NCI-H1092 (cell line): ENCODE measurements at places on chromosomes 13 and 19.

- no peak for DNase-seq
Measured at GRCh38 chr13:73401769-73402168, 343.0 kb downstream of the KLF5 start.

DNA sequence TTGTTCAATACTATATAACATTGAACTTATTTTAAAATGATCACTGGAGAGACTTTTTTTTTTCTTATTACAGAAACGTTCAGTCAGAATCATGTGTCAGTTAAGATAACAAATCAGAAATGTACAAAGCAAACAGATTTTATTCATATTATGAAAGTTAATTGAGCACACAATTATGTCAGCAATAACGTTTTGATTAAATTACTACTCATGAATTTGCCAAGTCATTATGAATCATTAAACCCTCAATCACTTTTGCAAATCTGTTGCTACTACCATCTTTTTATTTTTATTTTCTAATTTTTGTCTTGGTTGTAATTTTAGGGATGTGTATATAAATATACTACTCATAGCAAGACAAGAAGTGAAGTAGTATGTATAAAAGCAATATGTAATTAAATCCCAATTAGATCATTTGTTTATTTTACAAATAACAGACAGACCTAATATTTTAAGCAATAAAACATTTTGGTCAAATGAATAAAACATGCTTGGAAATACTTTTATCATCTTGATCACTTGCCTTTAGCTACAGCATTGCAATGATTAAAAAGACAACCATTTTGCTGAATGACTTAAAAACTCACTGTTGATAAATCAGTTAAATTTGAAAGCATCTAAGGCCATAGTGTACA is 893.4 kb upstream of the MIR17HG start:
- no peak for DNase-seq

DNA sequence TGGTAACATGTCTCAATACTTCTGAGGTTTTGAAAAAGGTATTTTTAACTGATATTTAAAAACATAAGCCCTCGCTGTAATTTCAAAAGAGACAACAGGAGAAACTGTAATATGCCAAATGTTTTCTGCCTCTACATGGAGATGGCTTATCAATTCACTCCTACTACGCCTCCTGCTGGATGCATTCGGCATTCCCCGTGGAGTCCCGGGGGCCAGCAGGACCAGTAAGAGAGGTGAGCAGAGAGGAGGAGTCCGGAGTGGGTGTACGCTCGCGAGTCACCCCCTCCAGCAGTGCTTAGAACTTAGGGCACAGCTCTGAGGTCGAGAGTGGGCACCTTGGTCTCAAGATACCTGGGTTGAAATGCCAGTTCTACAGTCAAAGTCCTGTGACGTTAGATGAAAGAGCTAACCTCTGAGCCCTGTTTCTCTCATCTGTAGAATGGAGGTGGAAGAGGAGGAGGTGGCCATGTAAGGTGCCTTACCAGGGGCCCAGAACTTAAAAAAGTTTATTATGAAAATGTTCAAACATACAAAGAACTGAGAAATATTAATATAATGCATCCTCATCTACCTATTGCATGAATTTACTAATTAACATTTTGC is 110.2 kb downstream of the STK24 start:
- no peak for DNase-seq

DNA sequence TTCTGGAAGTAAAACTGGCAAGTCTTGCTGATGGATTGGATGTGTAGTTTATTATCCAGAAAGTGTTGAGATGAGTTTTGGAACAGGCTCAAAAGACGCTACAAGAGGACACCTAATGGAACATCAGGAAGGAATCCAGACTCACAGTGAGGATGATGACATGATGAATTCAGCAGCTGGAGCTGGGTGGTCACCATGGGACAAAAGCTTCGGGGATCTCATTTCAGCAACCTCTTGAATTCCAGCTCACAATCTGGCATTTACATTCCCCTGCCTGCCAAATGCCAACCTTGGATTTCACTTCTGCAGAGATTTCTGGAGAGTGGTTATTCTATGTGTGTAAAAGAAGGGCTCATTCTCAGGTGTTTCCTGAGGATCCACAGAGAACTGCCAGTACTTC is 288.0 kb upstream of the TMTC4 start:
- DNase-seq = no peak

GRCh38 chr19:18109733-18110608 is 12.4 kb downstream of the MAST3 start:
- DNase-seq = no peak

DNA sequence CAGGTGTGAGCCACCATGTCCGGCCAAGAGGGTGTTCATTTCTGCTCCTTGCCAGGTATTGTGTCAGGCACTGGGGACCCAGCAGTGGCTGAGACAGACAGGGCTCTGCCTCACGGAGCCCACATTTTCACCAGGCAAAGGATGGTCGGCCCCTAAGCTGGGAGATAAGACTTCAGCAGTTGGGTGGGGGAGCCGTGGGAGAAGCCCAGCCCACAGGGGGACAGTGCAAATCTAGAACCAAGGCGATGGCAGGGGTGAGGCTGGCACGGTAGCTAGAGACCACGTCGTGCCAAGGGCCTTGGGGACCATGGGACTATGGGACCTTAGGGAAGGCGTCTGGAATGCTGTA is 8.3 kb downstream of the LSR start:
- DNase-seq = no peak

DNA sequence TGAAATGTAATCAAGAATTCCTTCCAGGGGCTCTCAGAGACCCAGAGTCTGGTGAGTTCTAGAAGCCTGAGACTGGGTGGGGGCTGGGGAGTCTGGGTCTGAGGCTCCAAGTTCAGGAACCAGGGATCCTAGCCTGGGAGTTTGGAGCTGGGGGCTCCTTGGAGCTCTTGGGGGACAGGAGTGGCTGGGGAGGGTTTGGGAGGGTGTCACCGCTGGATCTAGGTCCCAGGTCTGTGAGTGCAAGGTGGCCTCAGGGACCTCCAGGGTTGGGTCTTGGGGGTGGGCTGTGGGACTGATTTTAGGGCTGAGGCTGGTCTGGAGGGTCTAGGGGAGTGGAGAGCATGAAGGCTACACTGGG is 1.1 kb downstream of the SYCN start:
- no peak for DNase-seq

DNA sequence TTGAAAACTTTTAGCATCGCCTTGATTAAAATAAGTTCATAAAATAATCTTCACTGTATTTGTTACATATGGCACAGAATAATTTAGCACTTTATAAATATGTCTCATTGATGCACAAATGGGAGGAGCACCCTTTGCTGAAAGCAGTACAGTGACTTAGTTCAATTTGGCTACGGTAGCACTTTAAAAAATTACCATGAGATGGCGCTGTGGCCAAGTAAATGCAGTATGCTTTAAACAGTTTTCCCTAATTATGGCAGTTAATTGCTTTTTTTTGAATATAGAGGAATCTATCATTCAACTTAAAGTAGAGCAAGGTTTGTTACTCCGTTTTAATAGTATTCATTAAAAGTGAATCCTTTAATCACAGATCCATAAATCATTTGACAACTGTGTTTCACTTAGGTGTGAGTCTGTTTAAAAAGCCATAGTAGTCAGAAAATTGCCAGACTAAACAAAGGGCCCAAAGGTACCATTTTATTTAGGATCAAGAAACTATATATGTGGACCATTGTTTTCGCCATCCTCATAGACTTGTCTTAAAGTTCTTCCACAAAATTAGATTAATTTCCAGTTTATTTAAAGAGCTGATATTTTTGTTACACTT is 34.7 kb upstream of the ESD start:
- peak; percentile 7 for DNase-seq

DNA sequence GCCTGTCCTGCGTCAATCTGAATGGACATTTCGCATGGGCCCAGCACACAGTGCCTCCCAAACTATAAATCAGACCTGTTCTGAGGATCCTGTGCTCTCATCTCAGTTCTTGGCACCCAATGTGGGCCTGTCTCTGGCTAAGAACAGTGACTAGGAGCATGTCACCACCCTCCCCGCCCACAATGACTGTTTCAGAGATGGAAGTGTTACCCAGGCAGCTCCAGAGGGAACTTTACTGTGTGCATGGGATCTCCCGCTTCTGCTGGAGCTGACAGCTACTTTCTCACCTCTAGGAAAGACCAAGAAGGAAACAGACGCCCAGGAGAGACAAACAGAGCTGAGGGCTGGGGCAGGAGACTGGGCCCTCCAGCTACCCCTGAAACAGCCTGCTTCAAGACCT is 45.0 kb downstream of the KCTD15 start:
- no peak for DNase-seq

DNA sequence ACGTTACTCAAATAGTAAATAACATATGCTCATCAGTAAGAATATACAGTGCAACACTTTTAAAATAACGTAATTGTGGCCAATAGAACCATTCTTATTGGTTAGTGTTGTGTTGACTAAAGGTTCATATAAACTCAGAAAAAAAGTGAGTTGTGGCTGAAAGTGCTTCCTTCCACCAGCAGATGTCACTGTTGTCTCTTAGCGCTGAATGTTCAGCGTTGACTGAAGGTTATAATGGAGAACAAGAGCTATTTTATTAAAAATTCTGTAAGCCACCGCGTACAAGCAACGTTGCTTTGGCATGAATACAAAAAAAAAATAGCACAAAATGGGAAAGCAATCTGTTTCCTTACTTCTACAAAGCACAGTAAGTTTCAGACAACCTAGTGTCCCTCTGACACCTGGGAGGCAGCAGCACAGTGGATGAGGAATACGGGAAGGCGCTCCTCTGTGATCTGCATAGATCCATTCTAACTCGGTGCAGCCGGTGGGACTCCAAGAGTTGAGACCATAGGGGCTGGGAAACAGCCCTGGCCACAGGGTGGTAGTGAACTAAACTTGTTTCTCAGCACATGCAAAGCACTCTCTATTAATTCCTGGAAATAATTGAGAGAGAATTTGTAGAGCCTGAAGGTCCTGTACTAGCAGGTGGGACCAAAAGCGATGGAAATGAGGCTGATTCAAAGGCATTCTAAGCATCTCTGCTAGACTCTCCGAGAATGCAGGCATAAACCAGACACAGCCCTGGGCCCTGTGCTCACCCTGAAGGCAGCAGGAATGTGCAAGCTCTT is 23.9 kb upstream of the OXGR1 start:
- DNase-seq = peak; percentile 26

DNA sequence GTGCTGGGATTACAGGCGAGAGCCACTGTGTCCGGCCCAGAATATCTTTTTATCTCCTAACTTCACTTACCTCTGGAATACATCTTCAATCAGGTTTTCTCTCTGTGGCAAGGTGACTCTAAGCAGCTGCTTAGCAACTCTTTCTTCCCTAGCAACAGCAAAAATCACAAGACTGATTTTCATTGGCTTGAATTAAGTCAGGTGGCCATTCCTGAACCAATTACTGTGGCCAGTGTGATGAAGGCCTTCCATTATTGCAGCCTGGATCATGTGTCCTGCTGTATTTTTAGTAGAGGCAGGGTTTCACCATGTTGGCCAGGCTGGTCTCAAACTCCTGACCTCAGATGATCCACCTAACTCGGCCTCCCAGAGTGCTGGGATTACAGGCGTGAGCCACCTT is 9.0 kb upstream of the LTBP4 start:
- no peak for DNase-seq

GRCh38 chr19:28596561-28597071 is 616.3 kb downstream of the UQCRFS1 start:
- DNase-seq = peak; percentile 42

GRCh38 chr19:852136-853013 is at the start of gene ELANE:
Gene ELANE (plus strand): TSS chr19:852303. CDS start chr19:852329, 26 bp downstream.
- no peak for DNase-seq

DNA sequence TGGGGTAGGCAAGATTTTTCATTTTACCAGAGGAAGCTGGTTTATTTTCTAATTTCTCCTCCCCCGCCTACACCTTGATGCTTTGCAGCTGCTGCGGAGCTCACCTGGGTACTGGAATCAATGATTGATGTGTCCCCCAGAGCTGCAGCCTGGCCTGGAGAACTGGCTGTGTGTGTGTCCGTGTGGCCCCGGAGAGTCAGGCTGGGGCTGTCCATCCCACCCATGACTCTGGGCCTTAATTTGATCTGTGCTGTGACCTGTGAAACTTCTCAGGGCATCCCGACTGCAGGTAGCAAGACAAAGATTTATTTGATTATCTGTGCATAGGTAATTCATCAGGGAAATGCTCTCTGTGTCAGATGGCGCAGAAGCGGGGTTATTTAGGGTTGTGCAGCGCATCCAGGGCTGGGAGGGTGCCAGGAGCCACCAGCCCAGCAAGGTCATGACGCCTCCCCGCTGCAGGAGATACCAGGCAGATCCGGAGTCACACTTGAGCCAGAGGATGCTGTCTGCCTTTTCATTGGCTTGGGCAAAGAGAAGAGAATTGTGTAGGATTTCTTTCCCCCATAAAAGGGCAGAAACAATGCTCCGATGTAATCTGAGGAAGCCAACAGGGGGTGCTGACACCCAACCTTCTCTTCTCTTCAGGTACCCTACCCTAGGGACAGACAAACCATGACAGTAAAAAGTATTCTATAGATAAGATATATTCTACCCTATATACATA is 346.6 kb downstream of the TSHZ3 start:
- DNase-seq = no peak

- DNase-seq = no peak
Measured at GRCh38 chr13:94114166-94114565, 365.3 kb downstream of the DCT start.

DNA sequence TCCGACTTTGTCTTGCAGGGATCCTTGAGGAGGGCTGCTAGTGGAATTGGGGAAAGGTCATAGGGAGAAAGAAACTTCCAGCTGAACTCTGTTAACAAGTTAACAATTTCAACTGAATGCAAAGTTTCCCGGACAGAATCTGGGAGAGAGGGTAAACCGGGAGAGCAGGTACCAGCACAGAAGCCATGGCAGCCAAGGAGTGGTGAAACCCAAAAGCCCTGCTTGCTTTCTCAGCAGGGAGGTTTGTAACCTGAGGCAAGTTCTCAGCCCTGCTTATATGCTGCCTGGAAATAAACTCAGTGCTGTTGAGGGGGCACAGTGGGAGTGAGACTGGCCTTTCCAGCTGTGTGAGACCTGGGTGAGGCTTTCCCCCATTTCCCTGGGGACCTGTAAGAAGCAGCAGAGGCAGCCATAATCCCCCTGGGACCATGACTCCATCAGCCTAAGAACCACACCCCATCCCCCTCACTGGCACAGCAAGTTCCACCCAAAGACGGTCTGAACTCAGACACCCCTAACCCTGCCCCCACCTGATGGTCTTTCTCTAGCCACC is 84.0 kb downstream of the SUCLA2 start:
- DNase-seq = no peak

DNA sequence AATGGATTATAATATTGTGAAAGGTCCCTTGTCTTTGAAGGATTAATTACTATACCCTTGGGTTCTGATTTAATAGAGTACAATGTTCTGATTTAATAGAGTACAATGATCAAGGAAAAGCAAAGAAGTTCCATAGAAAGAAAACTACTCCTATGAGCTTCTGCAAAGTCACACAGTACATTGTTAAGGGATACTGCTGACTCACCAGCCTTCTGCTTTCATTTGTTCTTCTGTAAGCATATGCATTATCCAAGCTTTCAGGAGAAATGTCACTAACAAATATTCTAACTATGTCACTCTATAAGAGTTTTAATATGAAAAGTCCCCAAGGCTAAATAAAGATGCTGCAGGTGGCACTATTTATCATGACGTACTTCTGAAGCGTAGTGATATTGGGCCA is 396.7 kb downstream of the RFC3 start:
- DNase-seq = no peak

- no peak for DNase-seq
Measured at GRCh38 chr13:31094331-31095015, 67.2 kb downstream of the HSPH1 start.

GRCh38 chr19:58561373-58562121 is 3.1 kb upstream of the UBE2M start:
- no peak for DNase-seq

- DNase-seq = no peak
Measured at GRCh38 chr19:53004242-53004641, 9.5 kb upstream of the ERVV-1 start.

GRCh38 chr19:1265615-1266128 is 3.5 kb upstream of the CIRBP start:
- no peak for DNase-seq
